Small intestine (tissue), 16 donors: ENCODE measurements at places on chromosomes 7 and 10.

- DNase-seq: peak; percentile 88
These were observed 36.1 kb downstream of the NET1 start for GRCh38 chr10:5448333-5449001.

GRCh38 chr10:98901441-98902110, 334.1 kb downstream of the HPSE2 start:
- no peak for DNase-seq

GRCh38 chr10:809671-810350, 120.3 kb upstream of the DIP2C start:
- DNase-seq: no peak

- peak; percentile 93 for DNase-seq
These were observed 19.7 kb downstream of the CLRN3 start for GRCh38 chr10:127872871-127873600.

- peak; percentile 67 for DNase-seq
These were observed 74.3 kb downstream of the CFAP46 start for GRCh38 chr10:132867801-132868644.

- DNase-seq: no peak
These were observed 33.0 kb downstream of the EN2 start for GRCh38 chr7:155490697-155491628.

DNA sequence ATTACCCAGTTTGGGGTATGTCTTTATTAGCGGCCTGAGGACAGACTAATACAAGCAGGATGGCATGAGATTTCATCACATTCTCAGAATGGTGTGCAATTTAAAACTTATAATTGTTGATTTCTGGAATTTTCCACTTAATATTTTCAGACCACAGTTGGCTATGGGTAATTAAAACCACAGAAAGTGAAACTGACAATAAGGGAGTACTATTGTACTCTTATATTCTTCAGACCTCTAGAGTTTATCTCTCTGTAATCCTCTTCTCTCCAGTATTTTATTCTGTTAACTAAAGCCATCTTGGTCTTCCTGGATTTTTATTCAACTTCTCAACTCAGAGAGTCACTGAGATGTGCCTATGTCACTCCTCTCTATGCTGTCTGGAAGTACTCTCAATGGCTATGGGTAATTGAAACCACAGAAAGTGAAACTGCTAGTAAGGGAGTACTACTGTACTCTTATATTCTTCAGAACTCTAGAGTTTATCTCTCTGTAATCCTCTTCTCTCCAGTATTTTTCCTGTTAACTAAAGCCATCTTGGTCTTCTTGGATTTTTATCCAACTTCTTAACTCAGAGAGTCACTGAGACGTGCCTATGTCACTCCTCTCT, 118.3 kb downstream of the PPP1R17 start:
- no peak for DNase-seq

DNA sequence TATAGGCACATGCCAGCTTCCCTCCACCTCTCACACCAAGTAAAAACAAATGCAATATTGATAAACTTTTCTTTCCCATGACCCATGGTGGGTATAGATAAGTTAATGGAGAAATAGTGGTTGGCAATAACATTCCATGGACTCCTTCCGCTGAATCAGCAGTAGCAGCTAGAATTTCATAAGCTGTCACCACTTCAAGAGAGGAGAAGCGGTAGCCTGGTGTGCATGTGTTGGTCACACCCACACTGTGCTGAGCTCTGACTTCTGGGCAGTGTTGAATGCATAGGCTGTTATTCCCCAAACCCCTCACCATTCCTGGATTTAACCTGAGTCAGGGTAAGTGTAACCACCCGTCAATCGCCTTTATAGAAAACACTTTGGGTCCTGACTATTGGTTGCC, 32.5 kb upstream of the BMPER start:
- no peak for DNase-seq

GRCh38 chr7:18756378-18757050, 261.0 kb downstream of the HDAC9 start:
- no peak for DNase-seq

- no peak for DNase-seq
These were observed 37.0 kb downstream of the TBC1D12 start for GRCh38 chr10:94439275-94439861.

DNA sequence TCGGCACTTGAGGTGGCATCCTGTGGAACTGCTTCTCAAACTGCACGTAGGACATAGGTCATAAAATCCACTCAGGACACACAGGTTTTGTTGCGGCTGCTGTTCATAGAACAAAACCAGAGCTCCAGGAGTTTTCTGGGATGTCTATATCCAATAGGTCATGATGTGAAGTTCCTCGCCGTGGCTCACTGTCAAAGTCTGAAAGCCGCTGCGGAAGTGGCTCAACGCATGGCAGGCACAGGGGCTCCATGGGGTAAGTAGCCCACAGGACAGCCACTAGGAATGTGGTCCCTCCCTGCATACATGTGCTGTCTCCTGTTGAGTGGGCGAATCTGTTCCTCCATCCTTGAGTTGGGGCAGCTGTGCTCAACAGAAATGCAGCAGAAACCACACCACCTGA, 72.2 kb downstream of the PRKAG2 start:
- DNase-seq: no peak

GRCh38 chr10:97406064-97406463, 4.9 kb upstream of the RRP12 start:
- no peak for DNase-seq

- no peak for DNase-seq
These were observed 54.1 kb downstream of the KCNMA1 start for GRCh38 chr10:77583527-77583926.

- peak; percentile 46 for DNase-seq
These were observed 11.4 kb upstream of the PAX4 start for GRCh38 chr7:127629268-127629854.

DNA sequence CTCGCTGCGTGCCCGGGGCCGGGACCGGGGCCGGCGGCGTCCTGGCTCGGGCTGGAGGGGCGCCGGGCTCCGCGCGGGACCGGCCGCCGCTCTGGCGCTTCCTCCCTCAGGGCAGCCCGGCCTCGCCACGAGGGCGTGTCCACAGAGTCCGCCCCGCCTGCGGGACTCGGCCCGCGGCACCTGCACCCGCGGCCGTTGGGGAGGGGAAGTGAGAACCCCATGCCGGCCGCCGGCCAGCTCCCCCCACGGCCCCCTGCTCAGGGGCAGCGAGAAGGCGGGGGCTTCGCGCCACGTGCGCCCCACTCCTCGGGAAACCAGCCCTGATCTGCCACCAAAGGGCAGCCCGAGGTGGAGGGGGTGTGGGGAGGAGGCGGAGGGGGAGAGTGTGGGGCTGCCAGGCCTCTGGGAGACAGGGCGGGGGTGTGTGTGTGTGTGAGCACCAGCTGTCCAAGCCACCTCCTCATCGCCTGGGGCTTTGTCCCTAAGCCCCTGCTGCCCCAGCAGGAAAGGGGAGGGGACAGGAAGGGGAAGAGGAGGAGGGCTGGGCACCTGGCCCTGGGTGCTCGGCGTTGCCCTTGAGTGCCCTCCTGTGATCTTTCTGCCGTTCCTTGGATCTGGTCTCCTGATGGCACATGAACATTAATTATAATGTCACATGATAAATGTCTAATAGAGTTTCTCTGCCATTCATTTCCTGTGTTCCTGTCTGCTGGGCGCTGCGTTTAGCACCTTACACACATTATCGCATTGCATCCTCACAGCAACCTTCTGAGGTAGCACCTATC, at the start of gene PIK3AP1:
Gene PIK3AP1 (minus strand): TSS at position 93 of the 785 bp plus-strand sequence. CDS start 120 bp downstream, outside the sequence.
- peak; percentile 69 for DNase-seq

DNA sequence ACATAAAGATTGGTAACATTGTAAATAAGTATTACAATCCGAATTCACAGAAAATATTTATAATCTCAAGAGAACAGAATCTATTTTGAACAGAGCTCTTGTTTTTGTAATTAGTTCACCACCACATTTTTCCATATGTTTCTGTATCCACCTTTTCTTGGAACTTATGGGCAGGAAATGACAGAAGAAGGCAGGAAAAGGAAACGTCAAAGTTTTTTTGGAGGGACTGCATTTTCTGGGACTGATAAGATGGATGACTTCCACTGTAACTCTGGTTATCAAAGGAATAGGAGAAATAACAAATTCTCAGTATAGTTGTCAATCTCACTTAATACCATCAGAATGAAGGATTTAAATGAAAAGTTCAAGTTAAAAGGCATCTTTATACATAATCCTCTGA, 75.1 kb upstream of the SMNDC1 start:
- no peak for DNase-seq

GRCh38 chr10:91062091-91062490, 141.2 kb upstream of the ANKRD1 start:
- no peak for DNase-seq

GRCh38 chr10:102917314-102917961, 656 bp upstream of the CNNM2 start:
- DNase-seq: peak; percentile 73
